ENCODE measurements at places on chromosomes 16 and 17.

DNA sequence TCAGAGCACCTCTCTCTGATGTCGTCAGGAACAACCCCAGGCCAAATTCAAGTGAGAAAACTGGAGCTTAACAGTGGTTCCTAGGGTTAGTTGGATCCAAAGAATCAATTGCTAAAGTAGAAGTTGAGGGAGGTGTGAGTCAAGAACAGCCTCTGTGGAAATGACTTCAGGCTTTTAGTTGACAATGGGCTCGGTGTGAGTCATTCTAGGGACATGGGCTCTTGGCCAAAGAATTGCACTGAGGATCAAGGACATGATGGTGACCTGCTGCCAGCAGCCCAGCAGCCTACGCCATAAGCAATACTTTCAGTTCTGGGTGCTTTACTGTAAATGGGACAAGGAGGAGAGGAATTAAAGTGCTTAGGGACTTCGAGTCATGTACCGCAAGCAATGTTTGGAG is 32.1 kb upstream of the SMURF2 start:
- DNase-seq = peak; percentile 19

DNA sequence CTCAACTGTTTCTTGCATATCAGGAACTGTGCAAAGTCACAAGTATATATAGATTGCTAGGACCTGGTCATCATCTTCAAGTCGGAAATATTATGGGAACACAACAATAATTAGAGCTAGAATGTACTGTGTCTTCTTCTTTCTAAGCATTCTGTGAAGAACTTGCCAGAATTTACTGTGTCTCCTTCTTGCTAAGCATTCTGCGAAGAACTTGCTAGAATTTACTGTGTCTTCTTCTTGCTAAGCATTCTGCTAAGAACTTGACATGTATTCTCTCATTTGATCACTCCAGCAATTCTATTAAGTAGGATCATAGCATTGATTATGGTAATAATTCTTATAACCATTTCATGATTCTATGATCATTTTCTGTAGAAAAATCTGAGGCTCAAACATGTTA is 231.7 kb downstream of the FOXL1 start:
- DNase-seq = no peak

DNA sequence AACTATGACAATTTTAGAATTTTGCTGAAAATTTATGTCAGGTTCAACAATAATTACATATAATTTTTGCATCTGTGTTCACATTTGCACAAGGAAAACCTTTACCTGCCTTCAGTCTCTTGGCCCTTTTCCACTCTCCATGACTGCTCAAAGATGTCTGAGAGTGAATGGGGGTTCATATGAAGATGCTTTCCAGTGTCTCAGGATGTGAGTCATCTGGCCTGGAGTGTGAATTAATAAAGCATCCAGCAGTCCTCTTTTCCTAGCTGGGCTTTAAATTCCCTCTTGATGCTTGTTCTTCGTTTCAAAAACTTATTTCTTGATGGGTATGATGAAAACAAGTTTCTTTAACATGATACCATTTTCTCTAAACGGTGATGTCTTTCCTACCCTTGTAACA is 99.9 kb downstream of the CDK5R1 start:
- no peak for DNase-seq

GRCh38 chr17:55717898-55718735 is 4.5 kb downstream of the TMEM100 start:
- DNase-seq = peak; percentile 75

DNA sequence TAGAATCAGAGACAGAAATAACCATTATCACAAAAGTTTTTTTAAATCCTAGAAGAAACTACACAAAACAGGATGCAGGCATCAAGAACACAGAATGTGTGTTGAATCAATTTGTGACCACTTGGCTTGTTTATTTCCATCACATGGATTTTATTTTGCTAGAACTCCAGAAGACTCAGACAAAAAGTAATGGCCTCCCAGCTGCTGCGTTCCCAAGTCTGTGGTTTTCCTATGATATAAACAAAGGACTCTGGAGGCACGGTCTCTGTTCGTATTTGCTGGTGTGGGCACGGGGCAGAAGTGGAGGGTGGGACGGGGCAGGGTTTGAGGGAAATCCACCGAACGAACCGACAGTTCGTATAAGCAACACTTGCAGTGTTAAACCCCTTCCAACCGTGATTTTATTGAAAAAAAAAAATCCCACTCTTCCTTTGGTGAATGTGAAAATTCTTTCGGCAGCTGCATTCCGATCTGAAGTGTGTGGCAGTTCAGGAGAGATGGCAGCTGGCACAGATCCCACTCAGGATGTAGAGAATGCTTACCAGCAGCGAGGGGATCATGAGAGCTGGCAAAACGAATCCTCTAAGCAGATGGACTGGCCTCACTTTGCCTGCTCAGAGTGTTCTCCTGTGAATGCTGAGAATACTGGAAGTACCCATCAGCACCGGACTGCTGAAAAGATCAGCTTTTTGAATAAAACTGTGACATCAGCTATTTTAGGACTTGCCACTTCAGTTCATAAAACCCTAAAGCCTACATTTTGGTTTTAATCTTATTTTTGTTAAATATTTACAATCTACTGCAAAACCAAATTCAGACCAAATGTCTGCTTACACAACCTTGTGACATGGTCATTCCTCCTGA is 165.2 kb downstream of the VPS53 start:
- no peak for DNase-seq

DNA sequence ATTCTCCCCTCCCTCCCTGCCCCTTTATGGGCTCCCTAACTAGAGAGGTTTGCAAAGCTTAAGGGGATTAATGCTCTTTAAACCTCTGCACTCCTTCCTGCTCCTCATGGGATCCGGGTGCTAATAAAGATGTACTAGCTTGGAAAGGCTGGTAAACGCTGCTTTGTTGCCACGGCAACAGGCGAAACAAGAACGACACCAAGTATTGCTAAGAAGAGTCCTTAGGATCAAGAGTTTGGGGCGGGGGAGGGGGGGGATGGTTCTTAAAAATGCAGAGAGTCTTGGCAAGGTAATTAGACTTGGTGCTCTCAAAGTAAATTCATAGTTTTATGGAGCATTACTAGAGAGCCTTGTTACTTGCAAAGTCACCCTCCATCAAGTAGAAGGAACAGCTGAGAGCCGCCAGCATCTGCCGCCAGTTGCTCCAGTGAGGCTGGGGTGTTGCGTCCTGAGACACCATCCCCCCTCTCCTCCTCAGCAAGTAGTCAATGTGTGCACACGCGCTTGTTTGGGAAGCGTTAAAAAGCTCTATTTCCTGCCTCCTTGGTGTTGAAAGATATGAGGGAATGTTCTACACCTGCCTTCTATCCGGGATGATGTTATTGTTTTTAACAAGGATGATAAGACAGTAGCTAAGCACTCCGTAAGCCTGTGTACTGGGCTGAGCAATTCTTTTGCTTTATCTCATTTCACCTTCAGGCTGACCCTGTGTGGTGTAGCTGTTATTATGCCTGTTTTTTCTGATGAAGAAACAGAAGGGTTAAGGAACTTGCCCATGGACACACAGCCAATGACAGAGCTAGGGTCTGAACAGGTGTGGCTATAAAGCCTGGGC is 190.9 kb downstream of the CCDC182 start:
- peak; percentile 80 for DNase-seq

DNA sequence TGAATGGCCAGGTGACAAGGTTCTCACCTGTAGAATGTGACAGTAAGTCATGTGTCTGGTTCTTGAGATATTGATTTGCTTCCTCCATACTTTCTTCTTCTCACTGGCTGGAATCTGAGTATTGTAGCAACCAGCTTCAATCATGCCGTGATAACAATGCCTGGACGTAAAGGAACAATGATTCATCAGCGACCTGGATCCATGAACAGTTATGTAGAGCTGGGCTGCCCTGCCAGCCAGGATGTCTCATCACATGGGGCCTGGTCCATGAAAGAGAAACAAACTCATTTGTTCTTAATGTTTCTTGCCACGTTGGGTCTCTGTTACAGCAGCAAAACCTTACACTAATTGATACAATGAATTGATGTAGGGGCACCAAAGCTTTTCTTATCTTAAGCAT is 627.2 kb downstream of the TOX3 start:
- no peak for DNase-seq

DNA sequence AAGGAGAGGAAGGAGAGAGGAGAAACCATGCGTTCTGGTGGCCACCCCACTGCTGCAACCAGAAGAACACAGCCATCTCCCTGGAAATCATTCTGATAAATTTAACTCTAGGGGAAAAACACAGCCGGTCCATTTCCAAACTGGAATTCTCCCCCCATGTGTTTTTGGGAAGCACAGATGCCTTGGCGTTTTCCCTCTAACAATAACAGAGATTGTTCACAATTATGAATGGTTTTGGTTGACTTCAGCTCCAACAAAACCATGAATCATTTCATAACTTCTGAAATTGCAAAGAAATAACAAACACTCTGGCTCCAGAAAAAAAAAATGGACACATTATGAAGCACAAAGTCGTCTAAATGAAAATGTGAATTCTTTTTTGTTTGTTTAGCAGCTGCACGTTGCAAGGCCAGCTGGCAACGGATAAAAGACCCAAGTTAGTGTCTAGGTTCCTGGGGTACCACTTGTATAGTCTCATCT is 46.2 kb downstream of the GNAO1 start:
- no peak for DNase-seq

- no peak for DNase-seq
Measured at GRCh38 chr17:162689-163088, 18.8 kb downstream of the DOC2B start.

DNA sequence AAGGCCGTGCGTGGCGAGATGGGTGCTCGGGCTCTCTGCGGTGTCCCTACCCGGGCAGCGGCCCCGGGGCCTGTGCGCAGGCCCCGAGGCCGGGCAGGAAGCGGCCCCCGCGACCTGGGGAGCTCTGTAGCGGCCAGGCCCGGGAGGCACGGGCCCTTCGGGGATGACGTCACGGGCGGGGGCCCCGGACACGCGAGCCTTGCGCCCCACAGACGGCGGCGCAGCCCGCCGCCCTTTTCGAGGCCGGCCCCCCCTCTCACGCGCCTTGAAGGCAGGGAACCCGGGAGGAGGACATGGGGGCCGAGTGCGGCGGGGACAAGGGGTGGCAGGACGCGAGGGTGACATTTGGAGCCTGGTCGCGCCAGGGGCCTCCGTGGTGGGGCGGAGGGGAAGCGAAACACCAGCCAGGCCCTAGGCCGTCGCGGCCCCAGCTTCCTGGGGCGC is 1.1 kb downstream of the RAI1 start:
- DNase-seq = peak; percentile 52

- no peak for DNase-seq
Measured at GRCh38 chr16:4101421-4102219, 14.6 kb downstream of the ADCY9 start.

DNA sequence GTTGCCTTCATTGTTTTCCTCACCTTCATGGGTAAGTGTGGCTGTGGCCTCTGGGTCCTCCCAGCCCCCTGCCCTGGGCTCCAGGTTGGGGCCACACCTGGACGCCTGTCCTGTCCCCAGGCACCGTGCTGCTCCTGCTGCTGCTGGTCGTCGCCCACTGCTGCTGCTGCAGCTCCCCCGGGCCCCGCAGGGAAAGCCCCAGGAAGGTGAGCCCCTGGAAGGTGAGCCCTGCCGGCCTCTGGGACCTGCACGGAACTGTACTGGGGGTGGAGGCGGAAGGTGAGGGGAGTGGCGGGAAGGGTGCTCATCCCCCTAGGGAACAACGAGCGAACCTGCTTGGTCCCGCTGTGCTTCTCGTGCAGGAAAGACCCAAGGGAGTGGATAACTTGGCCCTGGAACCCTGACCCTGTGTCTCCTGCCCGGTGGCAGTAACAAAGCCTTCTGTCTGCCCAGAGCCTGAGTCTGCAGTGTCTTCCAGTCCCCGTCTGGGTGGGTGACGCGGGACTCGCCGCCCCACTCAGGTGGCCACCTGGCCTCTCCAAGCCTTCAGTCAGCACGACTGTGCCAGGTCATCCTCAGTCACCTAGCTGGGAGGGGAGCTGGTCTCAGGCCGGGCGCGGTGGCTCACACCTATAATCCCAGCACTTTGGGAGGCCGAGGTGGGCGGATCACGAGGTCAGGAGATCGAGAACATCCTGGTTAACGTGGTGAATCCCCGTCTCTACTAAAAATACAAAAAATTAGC is 831 bp downstream of the SMIM22 start:
- no peak for DNase-seq
